ENCODE measurements at places on chromosomes 3 and 15. TPM values are rescaled to one million over a fixed set of nuclear protein-coding genes. Genes with fewer than 3 reads are reported as not detected.

Gene MYRIP
- 1.6 TPM for polyA plus RNA-seq

- DNase-seq, result no peak
Observed at GRCh38 chr3:43181202-43181821, 75.4 kb upstream of the POMGNT2 start.

DNA sequence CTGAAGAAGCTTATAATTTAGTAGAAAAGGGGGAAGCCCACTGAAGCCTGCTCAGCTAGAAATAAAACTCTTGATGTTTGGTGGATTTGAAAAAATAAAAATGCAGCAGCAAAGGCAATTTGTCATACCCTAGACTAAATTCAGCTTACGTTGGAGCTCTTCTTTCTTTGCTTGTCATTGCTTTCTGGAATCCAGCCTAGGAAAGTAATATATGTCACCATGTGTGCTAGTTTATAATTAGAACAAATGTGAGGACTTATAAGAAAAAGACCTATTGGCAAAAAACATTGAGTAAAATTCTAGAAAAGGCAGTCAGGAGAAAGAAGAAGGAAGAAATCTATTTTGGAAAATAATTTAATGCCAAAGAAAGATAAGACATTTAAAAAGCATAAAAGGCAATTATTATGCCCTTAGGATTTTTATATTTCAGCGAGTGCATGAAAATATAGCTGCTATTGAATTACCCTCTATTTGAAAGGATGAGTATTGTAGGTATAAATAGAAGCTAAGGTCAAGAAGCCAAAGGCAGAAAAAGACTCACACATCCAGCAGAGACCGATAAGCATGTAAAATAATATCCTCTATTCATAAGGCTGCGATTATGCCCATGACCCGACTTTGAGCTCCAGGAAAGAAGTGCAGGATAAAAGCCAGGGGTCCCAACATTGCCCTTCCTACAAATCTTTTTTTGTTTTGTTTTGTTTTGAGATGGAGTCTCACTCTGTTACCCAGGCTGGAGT is 10.6 kb upstream of the BTBD1 start:
- no peak for DNase-seq

GRCh38 chr3:56137415-56137814 is 330.9 kb downstream of the ERC2 start:
- no peak for DNase-seq

GRCh38 chr3:129769616-129770015 is 123.9 kb downstream of the TMCC1 start:
- DNase-seq, result no peak

- no peak for DNase-seq
Observed at GRCh38 chr3:17357035-17357710, 385.3 kb downstream of the TBC1D5 start.

Data from left kidney (tissue), 8 donors.